ENCODE measurements at places on chromosomes 6 and 20. TPM values are rescaled to one million over a fixed set of nuclear protein-coding genes. Genes with fewer than 3 reads are reported as not detected.

GRCh38 chr6:158831571-158831970 lies 12.4 kb upstream of the EZR start:
- DNase-seq, result no peak

DNA sequence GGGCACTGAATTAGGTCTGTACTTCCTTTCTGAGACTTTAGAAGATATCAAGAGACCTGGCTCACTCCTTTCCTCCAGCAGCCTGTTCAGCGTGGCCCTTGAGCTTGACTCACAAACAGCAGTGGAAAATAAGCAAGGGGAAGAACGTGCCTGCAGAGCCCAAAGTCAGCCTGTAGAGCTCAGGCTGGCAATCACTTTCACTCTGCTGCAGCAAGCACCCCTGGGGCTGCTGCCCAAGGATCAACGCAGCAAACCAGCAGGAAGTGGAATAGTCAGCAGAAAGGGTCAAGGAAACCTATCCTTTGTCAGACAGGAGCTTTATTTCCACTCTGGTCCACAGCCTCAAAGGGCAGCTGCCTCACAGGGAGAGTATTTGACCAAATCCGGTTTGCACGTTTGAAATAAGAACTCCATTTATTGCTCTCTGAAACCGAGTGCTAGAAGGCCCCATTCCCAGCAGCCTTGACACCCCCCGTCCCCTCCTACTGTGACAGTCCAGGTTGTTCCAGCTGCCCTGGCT lies 77.4 kb downstream of the PRDM1 start:
- DNase-seq, result peak; percentile 96

- peak; percentile 85 for DNase-seq
Measured at GRCh38 chr20:4560667-4561066, 161.0 kb upstream of the PRND start.

DNA sequence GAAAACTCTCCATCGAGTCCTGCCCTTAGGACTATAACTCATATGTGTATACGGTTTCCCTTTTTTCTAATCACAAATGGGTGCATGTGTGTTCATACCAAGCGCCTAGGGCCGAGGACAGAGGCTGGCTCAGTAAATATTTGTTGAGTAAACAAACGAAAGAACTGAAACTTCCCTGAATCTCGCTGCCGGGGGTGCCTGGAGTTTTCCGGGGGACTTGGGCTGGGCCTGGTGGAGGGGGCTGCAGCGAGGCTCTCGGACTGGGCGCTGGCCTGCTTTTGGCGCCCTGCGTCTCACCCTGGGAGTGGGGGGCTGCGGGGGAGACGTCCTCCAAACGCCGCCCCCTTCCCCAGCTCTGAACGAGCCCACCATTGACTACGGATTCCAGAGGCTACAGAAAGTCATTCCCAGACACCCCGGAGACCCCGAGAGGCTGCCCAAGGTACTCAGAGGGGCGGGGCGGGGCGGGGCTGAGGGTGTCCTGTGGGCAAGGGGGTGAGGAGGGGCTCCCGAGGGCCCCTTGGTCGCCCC lies 49.0 kb downstream of the CPXM1 start:
- no peak for DNase-seq

- no peak for DNase-seq
Measured at GRCh38 chr20:1949347-1950100, 44.3 kb downstream of the PDYN start.

Gene SIRPB1
- total RNA-seq, result 4.2 TPM

Gene ABHD16B
- total RNA-seq, result not detected

Measured in M059J (cell line).